ENCODE measurements at places on chromosomes 1 and 21.

DNA sequence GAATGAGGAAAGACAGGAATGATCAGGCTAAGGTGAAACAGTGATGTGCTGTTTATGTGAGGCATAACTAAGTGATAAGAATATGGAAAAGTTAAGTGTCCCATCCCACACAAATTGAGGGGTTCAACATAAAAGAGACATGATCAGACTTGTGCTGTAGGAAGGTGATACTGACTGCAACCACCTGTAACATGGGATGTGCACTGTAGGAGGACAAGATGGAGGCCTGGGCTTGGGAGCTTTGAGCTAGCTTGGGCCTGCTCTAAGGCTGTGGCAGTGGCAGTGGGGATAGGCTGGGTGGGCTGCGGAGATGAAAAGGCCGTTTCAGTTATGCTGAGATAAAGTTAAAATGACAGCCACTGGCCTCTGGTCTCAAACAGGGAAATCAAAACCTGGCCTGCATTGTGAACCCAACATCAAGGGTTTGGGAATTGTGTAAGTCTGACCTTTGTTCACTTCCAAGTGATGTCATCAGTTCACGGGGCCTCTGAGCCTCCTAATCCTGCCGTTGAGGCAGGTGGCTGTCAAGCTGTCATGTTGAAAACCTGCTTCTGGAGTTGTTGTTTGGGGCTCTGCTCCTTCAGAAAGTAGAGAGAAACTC lies 61.2 kb upstream of the TENT5C start:
- DNase-seq = no peak

- no peak for DNase-seq
Observed at GRCh38 chr1:67097305-67097704, 37.5 kb downstream of the C1orf141 start.

DNA sequence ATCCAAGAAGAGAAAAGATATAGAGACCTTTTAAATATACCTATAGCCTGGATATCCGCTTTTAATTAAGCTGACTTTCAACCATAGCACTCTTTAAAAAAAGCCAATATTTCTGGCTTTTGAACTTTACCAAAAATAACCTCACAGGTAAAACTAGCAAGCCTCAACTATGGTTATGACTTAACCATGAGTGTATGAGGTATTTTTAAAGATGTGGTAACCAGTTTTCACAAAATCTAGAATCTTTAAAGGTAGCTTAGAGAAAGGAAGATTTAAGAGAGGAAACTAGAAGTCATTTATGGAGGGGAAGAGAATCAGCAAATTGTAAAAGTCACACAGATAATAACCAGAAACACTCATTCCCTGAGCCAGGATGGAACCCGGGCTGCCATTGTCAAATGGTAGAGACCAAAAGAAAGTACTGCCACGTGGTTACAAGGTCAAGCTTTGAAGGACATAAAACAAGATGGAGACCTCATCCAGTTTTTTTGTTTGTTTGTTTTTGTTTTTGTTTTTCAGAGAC lies 288.4 kb upstream of the RGS18 start:
- no peak for DNase-seq

GRCh38 chr1:3274972-3275371 lies 179.5 kb upstream of the ARHGEF16 start:
- no peak for DNase-seq

GRCh38 chr1:26353210-26353859 lies 595 bp downstream of the CRYBG2 start:
- no peak for DNase-seq

- no peak for DNase-seq
Observed at GRCh38 chr1:100217834-100218233, 31.8 kb downstream of the DBT start.

DNA sequence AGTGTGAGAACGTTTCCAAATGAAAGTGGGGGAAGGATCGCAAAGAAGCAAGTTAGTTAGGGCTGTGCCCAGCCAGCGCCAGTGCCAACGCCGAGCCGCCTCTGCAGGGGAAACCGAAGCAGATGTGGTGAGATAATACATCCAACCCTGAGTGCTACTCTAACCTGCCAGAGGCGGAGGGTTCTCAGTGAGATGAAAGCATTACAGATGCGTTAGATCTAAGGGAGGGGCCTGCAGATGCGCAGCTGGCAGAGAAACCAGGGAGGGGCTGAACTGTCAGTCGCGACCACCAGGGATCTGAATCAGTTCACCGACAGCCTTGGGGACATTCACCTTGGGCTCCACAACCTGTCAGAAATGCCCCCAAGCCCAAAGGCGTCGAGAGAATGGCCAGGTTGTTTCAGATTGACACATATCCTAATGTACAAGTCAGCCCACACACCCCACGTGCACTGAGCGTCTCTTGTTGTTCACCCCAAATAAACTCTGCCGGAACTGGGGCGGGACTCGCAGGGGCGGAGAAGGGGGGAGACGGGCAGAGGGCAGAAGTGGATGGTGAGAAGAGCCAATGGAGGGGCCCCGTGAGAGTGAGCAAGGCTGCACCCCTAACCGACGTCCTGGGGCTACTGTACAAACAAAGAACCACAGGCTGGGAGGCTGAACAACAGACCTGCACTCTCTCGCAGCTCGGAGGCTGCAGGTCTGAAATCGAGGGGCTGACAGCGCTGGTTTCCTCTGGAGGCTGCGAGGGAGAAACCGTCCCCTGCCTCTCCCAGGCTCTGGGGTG lies 8.7 kb upstream of the UMODL1 start:
- DNase-seq = peak; percentile 93

DNA sequence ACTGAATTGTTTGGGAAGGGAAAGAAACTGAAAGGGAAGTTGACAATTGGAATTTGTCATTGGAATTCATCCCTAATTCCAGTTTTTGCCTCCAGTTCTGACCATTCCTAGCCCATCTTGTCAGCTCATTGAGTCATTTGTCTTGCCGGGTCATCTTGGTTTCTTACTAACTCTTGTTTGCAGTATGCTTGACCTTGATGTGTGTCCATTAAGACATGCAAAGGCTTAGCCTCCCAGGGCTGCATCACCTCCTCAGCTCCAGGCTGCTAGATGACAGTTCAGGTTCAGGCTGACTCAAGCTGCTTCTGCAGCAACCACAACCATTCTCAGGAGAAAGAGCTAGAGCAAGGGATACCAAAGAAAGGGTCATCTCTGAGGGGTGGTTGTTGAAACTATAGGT lies 151.3 kb upstream of the PTGFR start:
- DNase-seq = no peak

GRCh38 chr21:36135391-36136102 lies 668 bp downstream of the CBR3 start:
- no peak for DNase-seq

GRCh38 chr1:51961954-51962353 lies 28.5 kb downstream of the RAB3B start:
- no peak for DNase-seq

- no peak for DNase-seq
Observed at GRCh38 chr1:88741413-88741812, 57.3 kb downstream of the PKN2 start.

DNA sequence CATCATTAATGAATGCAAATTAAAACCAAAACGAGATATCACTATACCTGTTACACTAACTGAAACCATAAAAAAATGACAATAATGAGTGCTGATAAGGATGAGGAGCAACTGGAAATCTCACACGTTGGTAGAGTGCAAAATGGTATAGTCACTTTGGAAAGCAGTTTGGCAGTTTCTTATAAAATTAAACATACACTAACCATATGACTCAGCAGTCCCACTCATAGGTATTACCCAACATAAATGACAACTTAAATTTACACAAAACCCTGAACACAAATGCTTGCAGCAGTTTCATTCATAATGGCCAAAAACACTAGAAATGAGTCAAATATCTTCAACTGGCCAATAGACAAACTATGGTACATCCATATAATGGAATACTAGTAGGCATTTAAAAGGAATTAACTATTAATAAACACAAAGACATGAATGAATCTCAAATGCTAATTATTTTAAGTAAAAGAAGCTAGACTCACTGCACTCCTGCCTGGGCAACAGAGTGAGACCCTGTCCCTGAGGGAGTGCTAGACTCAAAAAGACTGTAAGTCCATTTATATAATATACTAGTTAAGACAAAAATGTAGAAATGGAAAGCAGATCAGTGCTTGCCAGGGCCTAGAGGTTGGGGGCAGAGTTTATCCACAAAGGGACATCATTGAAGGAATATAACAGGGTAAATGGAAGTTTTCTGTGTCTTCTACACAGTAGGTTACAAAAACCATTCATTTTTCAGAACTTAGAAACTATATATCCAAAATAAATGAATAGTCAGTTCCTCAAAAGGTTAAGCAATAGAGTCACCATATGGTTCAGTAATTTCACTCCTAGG lies 77.4 kb downstream of the EIF4G3 start:
- DNase-seq = no peak

GRCh38 chr1:241453732-241454131 lies 65.8 kb downstream of the FH start:
- no peak for DNase-seq

- no peak for DNase-seq
Observed at GRCh38 chr1:45887156-45887842, 83.9 kb downstream of the MAST2 start.

DNA sequence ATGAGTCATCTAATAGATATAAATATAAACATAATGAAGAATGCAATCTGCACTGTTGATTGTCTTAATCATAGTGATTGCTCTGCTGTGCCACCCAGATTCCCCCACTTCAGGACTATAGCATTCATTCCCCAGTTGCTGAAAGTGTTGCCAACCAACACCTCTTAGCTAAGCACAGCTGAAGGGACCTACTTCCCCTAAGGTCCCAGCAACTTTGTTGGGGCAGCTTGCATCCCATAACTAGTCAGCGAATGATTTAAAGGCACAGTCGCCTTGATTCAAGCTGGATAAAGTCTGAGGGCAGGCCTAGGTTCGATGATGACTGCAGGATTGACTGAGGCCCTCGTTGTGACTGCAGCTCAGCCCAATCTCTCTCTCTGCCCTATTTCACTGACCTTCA lies 14.3 kb upstream of the RGS1 start:
- DNase-seq = no peak

GRCh38 chr1:151570819-151571218 lies 30.7 kb downstream of the TUFT1 start:
- DNase-seq = no peak

DNA sequence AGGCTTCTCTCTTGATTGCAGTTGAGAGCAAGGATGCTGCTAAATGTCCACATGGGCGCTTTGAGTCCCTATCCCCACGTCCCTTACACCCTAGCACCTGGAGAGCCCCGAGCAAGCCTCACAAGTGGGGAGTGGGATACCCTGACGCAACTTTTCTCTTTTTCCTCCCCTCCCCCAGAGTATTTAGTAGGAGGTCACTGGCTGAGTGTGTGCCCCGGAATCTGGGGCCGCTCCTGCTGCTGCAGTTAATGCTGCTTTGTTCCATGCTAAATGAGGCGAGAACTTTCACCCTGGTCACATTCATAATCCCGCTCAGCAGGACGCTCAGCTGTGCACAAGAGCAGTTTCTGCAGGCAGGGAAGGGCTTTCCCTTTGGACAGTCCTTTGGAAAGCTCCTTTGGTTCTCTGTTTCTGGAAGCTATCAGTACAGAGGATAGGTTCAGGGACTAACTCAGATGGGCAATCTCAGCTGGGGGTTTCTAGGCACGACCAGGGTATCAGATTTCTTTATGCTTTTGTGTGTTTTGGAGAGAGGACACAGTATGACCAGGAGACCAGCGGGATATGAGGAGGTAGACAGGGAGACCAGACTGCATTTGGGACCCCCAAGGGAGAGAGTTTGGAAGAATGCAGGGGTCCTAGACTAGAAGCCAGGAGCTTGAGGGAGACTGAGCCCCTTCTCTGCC lies 75.9 kb downstream of the NOS1AP start:
- DNase-seq = no peak

GRCh38 chr1:206935491-206936067 lies 10.7 kb downstream of the PIGR start:
- DNase-seq = no peak

DNA sequence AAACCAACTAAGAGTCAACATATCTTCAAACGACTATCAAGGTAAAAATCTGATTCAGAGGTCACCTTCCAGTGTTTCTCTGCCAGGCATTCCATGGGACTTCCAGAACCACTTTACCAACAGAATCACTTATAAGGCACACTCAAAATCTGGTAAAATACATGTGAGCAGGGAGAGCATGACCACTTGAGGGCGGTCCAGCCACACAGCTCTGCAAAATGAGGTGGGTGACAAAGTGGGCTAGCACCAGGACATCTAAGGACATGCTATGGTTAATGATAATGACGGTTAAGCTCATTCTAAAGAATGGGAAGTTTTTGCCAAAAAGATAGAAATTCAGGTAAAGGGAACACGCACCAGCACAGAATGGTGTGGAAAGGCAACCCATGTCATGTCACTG lies 24.5 kb upstream of the GLIS1 start:
- DNase-seq = no peak

DNA sequence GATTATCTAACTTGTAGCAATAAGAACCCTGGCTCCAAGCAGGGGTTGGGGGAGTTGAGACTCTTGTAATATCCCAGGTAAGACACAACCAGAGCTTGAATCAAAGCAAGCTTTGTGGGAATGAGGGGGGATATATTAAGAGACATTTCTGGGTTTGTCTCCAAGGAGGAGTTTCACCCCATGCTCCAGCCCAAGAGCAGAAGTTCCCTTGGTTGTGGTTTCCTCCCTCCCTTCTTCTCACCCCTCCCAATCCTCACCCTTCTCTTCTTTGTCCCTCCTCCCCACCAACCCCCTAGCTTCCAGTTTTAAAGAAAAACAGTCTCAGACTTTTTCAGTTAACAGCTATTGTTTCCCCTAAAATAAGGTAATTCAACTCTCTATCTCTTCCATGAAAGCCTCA lies 11.9 kb downstream of the TRAF3IP3 start:
- no peak for DNase-seq

GRCh38 chr1:98277118-98277517 lies 356.3 kb upstream of the DPYD start:
- DNase-seq = no peak

DNA sequence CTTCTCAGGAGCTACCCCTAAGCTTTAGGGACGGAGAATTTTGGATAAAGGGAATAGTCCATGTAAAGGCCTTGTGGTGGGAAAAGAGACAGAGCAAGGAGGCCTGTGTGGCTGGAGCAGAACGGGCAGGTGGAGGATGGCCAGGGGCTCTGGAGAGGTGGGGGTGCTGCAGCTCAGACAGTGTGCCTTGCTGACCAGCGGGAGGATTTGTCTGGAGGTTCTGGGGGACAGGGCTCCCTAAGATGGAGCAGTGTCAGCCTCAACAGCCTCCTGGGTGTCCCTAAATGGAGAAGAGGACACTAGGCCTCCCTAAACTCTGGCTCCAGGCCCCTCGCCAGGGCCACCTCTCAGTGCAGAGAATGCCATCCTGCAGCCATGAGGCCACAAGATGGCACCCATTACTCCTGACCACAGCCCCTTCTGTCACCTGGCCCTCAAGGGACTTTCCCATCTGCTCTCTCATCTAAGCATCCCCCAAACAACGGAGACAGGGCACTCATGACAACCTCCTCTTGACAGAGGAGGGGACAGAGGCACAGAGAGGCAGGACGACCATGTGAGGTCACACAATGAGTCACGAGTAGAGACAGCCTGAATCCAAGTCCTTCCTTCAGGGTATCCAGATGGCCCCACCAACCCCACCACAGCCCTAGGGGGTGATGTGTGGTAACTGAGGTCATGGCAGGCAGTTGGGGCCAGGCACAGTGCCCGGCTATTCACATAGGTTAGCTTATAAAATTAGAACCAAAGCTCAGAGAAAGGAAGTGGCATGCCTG lies 94.7 kb downstream of the DMRTB1 start:
- DNase-seq = no peak

- no peak for DNase-seq
Observed at GRCh38 chr1:67889466-67889865, 56.2 kb upstream of the GNG12 start.

GRCh38 chr1:203289982-203290260 lies 15.4 kb upstream of the BTG2 start:
- DNase-seq = no peak

- DNase-seq = no peak
Observed at GRCh38 chr1:222275001-222275728, 272.7 kb downstream of the HHIPL2 start.
